ENCODE measurements at places on chromosomes 3 and 15.

DNA sequence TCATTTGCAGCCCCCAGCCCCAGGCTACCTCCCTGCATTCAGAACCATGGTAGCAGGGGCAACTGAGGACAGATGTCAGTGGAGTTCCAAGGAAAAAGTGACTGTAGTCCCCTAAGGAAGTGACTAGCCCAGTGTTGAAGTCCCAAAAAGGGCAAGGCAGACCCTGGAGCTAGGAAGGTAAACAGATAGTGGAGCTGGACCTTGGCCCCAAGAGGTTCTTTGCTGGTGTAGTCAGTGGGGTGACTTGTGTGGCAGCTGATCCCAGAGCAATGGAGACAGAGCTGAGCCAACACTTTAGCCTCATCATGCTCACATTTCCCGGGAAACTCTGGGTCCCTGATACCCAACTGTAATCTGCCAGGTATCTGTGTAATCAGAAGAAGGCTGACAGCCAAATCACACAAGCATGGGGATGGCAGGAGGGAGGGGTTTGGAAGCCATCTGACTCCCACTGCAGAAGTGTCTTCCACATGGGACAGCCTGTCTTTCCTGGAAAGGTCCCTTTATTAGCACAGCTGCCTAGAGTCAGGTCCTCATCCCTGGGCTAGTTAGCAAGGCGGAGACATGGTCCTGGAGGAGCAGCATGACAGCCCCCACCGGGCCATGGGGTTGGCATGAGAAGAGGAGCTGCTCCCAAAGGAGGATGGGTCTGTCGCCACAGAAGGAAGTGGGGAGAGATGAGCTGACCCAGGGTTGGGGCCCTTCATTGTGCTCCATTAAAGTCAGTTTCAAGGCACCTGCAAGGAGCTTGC is 39.8 kb downstream of the PXYLP1 start:
- peak; percentile 14 for DNase-seq

GRCh38 chr3:62688050-62688449 is 187.2 kb downstream of the CADPS start:
- DNase-seq, result no peak

DNA sequence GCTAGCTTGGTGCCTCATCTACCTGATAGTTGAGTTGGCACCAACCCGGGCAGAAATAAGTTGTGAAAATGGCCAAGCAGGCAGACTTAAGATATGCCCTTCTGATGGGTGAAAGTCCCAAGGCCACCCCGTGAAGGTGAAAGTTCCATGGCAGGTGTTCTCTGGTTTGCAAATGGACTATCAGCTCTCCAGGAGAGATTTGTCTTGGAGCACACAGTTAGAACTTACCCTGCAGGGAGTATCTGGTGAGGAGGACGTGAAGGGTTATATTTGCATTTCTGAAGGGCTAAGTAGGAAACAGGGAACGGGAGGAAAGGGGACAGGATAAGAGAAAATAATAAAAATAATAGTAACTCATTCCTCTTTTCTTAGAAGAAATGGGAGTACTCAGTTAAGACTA is 220.5 kb downstream of the TP63 start:
- no peak for DNase-seq

DNA sequence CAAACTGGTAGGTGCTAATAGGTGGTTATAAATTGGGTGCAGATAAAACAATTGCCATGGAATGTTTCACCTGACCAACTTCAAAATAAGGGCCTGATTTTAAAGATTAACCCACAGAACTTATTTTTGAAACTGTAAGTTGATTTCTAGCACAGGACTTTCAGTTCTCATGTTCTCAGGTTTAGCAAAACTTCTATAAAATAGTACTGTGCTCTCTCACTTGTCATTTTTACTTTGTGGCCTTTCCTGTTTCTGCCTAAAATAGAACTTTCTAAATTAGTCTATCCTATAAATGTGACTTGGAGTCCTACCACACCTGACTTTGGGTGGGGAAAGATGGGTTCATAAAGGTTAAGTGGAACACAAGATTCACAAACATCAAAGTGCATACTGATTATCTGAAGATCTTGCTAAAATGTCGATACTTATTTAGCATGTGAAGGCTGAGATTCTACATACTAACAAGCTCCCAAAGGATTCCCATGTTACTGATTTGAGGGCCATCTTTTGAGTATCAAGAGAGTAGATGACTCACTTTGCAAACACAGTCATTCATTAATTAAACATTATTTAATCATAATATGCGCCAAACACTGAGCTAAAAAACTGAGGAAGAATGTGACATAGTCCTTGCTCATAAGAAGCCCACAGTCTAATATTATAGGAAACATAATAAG is 38.6 kb downstream of the BTLA start:
- DNase-seq, result no peak

DNA sequence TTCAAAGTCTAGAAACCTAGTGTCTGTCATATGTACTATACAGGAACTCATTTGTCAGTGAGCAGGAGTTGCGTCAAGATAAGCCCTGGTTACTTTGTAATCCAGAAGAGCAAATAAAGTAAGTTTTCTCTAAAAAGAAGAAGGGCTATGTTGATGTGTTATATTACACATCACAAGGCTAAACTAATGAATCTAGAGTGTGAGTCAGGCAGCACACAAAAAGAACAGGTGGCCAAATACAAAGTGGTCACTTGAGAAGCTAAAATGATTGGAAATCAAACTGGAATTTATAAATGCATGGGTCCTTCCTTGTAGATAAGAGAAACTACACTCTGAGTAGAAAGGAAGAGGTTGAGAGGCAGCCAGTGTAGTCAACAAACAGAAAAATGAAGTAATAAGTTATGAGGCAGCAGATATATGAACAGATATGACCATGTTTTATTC is 771.6 kb downstream of the DIPK2A start:
- DNase-seq, result no peak

- DNase-seq, result no peak
These were observed 298.5 kb downstream of the SI start for GRCh38 chr3:164779816-164780215.

DNA sequence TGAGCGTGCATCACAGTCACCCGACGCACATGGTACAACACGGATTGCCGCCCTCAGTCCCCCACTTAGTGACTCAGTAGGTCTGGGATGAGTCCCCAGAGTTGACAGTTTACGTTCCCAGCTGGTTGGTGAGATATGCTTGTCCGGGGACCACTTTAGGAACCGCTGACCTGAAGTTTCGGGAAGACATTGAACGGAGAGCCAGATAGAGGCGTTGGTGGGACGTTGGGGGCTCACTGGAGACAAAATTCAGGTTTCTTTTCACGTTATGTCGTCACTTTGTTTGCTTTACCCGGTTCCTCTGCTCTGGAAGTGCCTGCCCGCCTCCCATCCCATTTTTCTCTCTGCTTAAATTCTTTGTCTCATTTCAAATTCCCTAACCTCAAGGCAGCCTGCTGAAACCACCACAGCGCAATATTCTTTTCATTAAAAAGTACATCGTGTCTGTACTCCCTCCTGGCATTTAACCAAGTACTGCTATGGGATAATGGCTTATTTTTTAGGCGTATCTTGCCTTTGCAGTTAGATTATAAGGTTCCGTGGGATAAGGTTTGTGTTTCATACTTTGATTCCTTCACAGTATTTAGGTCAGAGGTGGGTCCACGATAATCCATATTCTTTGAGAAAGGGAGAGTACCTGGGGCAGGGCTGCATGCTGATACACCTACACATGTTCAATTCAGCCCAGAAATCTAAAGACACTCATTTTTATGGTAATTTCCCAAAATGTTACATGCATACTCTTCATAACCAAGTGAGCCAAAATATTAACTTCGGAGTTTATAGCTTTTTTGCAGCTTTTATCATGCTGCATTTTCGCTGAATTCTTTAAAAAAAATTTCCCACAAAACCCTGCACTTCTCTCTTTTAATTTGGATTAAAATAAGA is 921 bp downstream of the LMLN start:
- DNase-seq, result no peak

GRCh38 chr3:30795176-30795575 is 99.3 kb downstream of the GADL1 start:
- no peak for DNase-seq

GRCh38 chr3:155230382-155230781 is 63.1 kb downstream of the STRIT1 start:
- no peak for DNase-seq

All from HuH-7 (cell line).